ENCODE measurements at places on chromosomes 16 and 17. TPM values are rescaled to one million over a fixed set of nuclear protein-coding genes. Genes with fewer than 3 reads are reported as not detected.

DNA sequence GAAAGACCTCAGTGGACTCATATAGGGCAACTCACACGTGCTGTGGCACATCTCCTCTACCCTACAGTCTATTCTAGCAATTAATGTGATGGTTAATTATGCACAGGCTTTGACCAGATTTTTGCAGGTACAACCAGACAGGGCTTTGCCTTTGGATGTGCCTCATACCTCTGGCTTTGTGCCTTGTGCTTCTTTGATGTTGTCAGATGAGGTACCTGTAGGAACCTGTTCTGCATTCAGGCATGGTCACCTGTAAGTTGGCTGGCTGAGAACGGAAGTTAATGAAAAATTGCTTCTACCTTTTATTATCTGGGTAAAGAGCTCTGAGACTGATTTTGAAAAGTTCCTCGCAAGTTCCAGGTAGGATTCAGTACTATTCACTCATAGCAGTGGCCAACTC is 462.9 kb upstream of the ZFHX3 start:
- no peak for DNase-seq

DNA sequence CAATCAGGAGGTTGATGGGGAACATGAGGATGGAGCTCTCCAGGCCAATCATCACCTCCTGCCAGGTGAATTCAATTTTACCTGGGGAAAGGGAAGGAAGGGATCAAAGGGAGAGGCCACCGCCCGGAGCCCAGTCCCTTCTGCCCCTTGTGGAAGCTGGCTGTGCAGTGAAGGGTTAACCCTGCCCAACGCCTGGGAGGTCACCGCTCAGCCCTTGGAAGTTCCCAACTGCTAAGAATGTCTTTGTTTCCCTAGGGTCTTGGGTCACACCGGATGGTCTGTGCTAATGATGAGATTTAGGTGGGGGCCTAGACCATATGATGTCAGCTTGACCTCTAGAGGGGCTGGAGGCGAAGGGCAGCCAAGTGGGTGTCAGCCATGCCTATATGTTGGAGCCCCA is 52.1 kb upstream of the GCSH start:
- DNase-seq, result no peak

TBC1D3G gene
- total RNA-seq, result not detected

- DNase-seq, result no peak
Observed at GRCh38 chr16:86529160-86529559, 18.8 kb downstream of the FOXF1 start.

DNA sequence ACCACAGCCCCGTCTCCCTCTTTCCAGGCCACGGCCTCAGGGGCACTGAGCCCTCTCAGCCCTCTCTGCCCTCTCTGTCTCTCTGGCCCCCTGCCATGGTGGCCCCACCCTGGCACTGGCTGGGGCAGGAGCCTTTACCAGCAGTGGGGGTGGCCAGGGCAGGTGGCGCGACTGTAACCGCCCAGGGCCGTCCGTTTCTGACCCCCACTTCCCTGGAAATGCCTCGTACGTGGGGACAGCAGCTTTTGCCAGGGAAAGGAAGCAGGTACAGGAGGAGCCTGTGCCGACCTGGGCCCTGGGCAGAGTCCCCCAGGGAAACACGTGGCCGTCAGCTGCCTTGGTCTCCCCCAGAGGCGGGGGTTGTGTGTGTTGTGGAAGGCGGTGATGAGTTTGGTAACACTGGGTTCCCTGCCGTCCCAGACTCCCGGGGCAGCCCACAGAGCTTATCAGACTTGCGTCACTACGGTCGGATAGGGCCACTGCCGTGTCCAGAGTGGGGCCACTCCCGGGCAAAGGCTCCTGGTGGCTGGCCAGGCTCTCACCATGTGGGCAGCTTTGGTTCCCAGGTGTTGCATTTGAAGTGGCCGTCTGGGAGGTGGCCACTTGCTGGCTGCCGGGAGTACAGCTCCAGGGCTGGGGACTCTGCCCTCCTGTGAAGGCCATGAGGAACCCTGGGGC is 249.3 kb upstream of the CIBAR2 start:
- DNase-seq, result no peak

DNA sequence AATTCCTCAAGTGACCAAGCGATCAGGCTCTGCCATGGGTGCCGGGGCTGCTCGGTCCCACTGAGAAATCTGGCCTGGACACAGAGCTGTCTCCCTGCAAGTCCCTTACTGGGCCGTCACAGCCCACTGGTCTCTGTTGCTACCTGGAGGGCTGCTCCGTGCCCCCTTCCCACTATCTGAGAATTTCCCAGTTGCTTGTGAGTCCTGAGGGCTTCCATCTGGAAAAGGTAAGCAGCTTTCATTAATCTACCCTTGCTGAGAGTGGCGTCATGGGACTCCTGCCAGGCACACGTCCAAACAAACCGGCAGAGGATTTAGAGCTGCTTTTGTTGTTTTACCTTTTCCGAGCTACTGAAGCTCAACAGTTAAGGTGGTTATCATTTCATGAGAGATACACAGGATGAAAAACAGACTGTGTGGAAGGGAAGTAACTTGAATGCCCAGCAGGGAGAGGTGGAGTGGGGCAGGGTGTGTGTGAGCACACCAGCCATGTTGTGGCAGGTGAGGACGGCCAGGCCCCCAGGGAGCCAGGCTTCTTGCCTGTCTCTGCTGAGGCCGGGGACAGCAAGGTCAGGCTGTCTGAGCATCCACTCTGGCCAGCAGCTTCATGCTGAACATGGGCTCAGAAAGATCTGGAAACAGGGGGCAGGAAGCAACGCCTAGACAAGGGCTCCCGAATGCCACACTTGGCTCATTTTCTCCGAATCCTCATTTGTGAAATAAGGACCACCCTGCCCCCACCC is 50.6 kb downstream of the GTF3C1 start:
- DNase-seq, result no peak

DNA sequence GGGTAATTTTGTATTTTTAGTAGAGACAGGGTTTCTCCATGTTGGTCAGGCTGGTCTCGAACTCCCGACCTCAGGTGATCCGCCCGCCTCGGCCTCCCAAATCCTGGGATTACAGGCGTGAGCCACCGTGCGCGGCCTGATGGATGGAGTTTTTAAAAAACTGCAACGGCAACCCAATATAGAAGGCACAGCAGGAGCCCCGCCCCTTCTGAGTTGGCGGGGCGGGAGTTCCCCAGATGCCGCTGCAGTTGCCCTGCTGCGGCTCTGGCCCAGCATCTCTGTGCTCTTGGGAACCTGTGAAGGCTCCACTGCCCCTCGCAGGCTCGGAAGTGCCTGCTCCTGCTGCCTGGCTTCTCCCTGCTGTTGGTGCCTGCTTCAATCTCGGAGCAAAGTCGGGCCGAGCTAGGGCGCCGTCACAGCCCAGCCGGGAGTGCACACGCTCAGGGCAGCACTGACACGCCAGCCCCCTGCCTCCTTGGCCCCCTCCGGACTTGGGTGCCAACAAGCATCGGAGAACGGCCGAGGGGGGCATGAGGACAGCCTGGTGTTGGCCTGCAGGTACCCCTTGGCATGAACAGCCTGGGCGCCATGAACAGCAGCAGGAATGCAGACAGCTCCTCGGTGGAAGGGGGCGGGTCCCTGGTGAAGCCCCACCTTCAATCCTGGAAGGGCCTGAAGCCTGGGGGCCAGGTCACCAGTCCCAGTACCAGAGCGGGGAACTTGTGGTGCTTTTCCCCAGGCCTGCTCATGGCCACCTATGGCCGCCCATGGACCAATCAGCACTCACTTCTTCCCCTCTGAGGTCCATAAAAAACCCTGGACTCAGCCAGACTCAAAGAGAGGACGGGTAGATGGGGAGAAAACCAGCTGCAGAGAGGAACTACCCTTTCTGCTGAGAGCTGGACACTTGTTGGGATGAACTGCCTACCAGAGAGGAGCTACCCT is 2.3 kb upstream of the NT5M start:
- DNase-seq, result peak; percentile 57

- DNase-seq, result no peak
Observed at GRCh38 chr16:11625769-11626168, 39.0 kb upstream of the LITAF start.

TBC1D28 gene
- not detected for total RNA-seq

- peak; percentile 23 for DNase-seq
Observed at GRCh38 chr16:180101-180675, at the start of gene HBQ1. Gene HBQ1, plus strand, starts transcription at chr16:180459. Its CDS starts 28 bp downstream, at chr16:180487.

CHST5 gene
- 0.10 TPM for total RNA-seq

- no peak for DNase-seq
Observed at GRCh38 chr17:42114118-42114517, 1.6 kb upstream of the DHX58 start.

DNA sequence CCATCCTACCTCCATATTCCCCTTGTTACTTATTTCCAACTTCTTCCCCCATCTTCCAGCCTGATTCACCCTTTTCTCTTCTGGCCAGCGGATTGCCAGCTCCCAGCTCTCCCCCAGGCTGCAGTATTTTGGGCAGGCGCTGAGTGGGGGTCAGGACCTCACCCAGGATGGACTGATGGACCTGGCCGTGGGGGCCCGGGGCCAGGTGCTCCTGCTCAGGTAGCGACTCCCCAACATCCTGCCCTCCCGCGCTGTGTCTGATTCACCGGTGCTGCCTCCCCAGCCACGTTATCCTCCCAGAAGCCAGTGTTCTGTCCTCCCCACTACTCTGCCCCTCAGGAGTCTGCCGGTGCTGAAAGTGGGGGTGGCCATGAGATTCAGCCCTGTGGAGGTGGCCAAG is 15.4 kb downstream of the COX6A2 start:
- DNase-seq, result no peak

CD300H gene
- total RNA-seq, result not detected

GRCh38 chr16:65062736-65063583 is 58.9 kb downstream of the CDH11 start:
- DNase-seq, result no peak

- DNase-seq, result no peak
Observed at GRCh38 chr17:40171750-40172149, 5.5 kb upstream of the RAPGEFL1 start.

P2RX5 gene
- 30.8 TPM for total RNA-seq

Data from activated T-cell treated with anti-CD3 and anti-CD28 coated beads, Interleukin-2, amount 50 U/mL, for 4 hours (primary cell).